ENCODE measurements at places on chromosomes 4 and X. TPM values are rescaled to one million over a fixed set of nuclear protein-coding genes. Genes with fewer than 3 reads are reported as not detected.

ARSD gene
- total RNA-seq: 38.7 TPM

EXOC1 gene
- total RNA-seq: 29.0 TPM

PRRG3 gene
- total RNA-seq: 0.43 TPM

MAGEA6 gene
- total RNA-seq: not detected

DNA sequence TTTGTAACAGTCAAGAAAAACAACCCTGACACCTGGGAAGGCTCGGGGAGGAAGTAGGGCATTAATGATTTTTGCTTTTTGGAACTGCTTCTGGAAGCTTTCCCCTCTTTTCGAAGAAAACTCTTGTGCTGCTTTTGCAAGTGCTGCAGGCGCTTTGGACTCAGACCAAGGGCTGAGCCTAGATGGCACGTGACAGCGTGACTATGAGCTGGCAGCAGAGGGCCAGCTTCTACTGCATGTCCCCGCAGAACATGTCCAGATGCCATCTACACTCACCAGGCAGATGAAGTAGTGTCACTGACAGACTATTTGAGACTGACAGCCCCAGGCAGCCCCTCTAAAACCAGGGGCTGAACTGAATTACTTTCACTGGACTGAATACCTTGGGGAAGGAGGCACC lies 6.2 kb downstream of the NR0B1 start:
- no peaks in the 10 kb centered on the region for H3K36me3 ChIP-seq
- H3K4me3 ChIP-seq: no peak overlapping the region
- H3K27me3 ChIP-seq: peaks cover 17% of the 10 kb centered on the region
- no peak overlapping the region for H3K27ac ChIP-seq

- H3K4me1 ChIP-seq: no peaks in the 10 kb centered on the region
- no peak for DNase-seq
- no peak overlapping the region for H3K4me3 ChIP-seq
These were observed 13.1 kb upstream of the SULT1B1 start for GRCh38 chr4:69773484-69773883.

DNA sequence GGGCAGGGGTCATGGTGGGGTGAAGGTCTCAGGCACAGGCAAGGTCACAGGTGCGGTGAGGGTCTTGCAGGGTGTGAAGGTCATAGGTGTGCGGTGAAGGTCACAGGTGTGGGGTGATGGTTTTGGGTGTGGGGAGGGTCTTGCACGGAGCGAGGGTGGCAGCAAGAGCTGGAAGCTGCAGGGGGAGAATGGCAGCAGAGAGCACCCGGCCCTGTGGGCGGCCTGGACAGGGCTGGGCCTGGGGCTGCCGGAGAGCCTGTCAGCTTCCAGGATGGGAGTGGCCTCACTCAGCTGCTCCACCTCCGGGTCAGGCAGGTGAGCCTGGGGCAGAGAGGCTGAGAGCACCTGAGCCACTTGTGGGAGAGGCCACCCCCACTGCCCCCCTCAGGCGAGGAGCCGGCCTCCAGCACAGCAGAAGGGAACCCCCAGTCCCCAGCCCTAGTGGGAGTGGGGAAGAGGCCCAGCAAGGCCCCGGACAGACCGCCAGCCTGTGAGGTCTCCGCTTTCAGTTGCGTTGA lies 1.5 kb downstream of the MSANTD1 start:
- H3K4me1 ChIP-seq: no peaks in the 10 kb centered on the region
- H3K4me3 ChIP-seq: no peak overlapping the region
- DNase-seq: no peak
- no peak overlapping the region for H3K27ac ChIP-seq
- no peaks in the 10 kb centered on the region for H3K36me3 ChIP-seq

FRAS1 gene
- 33.1 TPM for total RNA-seq

- H3K36me3 ChIP-seq: no peaks in the 10 kb centered on the region
- no peaks in the 10 kb centered on the region for H3K27me3 ChIP-seq
- no peak overlapping the region for H3K4me3 ChIP-seq
These were observed 23.3 kb upstream of the TMEM255A start for GRCh38 chrX:120334603-120335002.

DNA sequence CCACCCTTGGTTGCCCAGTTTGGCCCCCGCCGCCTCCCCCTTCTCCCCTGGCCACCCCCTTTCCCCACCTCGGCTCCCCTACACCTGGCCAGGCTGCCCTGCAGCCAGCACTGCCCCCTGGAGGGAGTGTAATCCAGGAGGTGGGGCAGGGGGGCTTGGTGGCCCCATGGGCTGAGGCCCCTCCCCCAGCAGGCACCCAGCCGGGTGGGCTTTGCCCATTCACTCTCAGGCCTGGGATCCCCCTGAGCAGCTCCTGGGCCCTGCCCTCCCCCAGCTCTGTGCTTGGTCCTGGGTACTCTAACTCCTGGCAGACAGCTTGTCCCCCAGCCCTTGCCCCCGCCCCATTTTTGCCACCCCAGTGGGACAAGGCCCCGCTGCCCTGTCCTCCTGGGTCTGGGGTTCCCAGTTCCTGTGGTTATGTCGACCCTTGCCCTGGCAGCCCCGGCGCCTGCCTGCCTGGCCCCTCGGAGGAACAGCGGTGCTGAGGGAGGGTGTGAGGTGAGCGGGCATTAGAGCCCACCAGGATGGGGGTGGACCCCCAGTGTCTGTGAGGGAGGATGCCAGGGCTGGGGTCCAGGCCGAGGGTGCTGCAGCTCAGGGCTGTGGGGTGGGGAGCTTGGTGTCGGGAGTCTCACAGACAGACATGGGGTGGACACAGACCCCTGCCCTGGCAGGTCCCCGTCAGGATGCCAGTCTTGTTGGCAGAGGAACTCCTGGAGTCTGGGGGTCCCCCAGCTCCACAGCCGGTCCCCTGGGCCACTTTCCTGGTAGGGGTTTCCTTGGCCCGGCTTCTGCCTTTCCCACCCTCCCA lies 10.2 kb downstream of the NAT8L start:
- no peak overlapping the region for H3K4me3 ChIP-seq
- no peaks in the 10 kb centered on the region for H3K36me3 ChIP-seq
- no peak overlapping the region for H3K27ac ChIP-seq
- no peaks in the 10 kb centered on the region for H3K27me3 ChIP-seq
- no peak for DNase-seq

DNA sequence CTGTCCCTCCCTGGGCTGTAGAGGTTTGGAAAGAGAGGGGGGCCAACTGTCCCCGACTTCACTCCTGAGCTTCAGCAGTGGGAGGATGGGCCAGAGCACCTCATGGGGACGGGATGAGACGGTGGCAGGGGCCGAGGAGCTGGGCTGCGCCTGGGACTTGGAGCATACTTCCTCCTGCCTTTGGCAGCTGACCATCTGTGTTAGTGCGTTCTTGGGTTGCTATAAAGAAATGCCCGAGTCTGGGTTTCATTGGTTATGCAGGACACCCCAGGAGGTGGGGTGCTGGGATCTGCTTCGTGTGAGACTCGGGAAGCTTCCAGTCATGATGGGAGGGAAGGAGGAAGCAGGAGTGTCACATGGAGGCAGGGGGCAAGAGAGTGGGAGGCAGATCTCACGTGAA lies 7.4 kb downstream of the PSAPL1 start:
- peak overlapping the region; percentile 61 for H3K27ac ChIP-seq
- DNase-seq: peak; percentile 62
- H3K27me3 ChIP-seq: no peaks in the 10 kb centered on the region
- H3K4me1 ChIP-seq: peaks cover 20% of the 10 kb centered on the region
- H3K36me3 ChIP-seq: no peaks in the 10 kb centered on the region
- H3K4me3 ChIP-seq: no peak overlapping the region

SPATA4 gene
- total RNA-seq: 0.33 TPM

DNA sequence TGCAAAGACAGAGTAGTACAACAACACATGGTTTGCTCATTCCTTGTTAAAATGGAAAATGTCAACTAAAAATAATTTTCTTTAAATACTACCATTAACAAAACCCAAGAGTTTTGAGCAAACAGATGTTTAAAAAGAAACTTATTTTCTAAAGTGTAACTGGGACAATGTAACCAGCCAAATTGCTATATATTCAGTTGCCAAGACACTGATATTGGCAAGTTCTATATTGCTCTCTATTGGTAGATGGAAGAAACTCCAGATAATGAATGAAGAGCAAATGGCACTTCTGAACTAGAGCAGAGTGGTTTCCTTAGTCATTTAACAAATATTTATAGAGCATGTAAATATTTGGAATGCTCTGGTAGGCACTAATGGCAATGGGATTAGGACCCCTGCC lies 966.2 kb downstream of the RPA4 start:
- DNase-seq: no peak
- no peak overlapping the region for H3K27ac ChIP-seq
- peaks cover 3% of the 10 kb centered on the region for H3K36me3 ChIP-seq
- H3K4me3 ChIP-seq: no peak overlapping the region

NRK gene
- total RNA-seq: 136 TPM

UBQLN2 gene
- total RNA-seq: 41.4 TPM

DNA sequence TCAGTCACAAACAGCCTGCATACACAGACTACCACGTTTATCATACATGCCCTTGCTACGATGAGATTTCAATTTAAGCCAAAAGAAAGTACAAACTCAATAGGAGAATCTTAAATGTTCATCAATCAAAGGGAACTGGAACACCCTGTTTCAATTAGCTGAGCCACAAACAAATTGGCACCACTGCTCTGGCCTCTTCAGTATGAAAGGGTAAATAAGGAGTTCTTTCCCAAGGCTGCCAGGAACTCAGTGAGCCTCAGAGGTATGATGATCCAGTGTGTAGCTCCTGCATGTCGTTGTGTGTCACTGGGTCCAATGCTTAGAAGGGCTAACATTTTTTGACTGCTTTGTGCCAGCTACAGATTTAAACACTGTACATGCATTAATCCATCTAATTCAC lies 5.4 kb downstream of the RNF150 start:
- peaks cover 8% of the 10 kb centered on the region for H3K36me3 ChIP-seq
- H3K4me1 ChIP-seq: peaks cover 34% of the 10 kb centered on the region
- no peak overlapping the region for H3K4me3 ChIP-seq
- peaks cover 28% of the 10 kb centered on the region for H3K27me3 ChIP-seq
- no peak for DNase-seq

GRCh38 chr4:156559346-156559745 lies 412.3 kb downstream of the PDGFC start:
- no peaks in the 10 kb centered on the region for H3K36me3 ChIP-seq
- no peaks in the 10 kb centered on the region for H3K27me3 ChIP-seq
- no peak overlapping the region for H3K27ac ChIP-seq
- H3K4me3 ChIP-seq: no peak overlapping the region
- no peak for DNase-seq

GRCh38 chrX:118538386-118538785 lies 42.8 kb downstream of the DOCK11 start:
- H3K36me3 ChIP-seq: no peaks in the 10 kb centered on the region
- H3K4me3 ChIP-seq: no peak overlapping the region
- no peaks in the 10 kb centered on the region for H3K27me3 ChIP-seq
- DNase-seq: no peak

GRCh38 chr4:132026166-132026565 lies 1122.9 kb upstream of the PCDH10 start:
- no peak overlapping the region for H3K4me3 ChIP-seq
- H3K27me3 ChIP-seq: no peaks in the 10 kb centered on the region
- no peaks in the 10 kb centered on the region for H3K4me1 ChIP-seq
- H3K27ac ChIP-seq: no peak overlapping the region
- no peak for DNase-seq

DNA sequence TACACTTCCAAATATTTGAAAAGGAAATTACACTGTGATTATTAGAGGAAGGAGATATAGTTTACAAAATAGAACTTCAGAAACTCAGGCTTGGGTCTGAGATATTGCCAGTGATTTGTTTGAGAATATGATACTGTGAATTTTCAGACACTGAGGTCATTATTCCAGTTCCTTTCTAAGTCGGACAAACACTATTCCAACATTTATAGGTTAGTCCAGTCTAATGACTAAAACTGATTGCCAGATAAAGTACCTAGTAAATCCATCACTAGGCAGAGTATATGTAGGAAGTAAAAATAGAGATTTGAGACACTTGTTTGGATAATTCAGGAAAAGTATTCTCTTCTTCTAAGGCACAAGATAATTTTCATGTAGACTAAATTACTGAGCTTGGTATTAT lies 13.2 kb downstream of the MTTP start:
- no peak overlapping the region for H3K27ac ChIP-seq
- H3K4me1 ChIP-seq: no peaks in the 10 kb centered on the region
- H3K36me3 ChIP-seq: no peaks in the 10 kb centered on the region

GRCh38 chr4:70996018-70996360 lies 2.5 kb downstream of the DCK start:
- H3K4me3 ChIP-seq: peak overlapping the region; percentile 64
- H3K27me3 ChIP-seq: no peaks in the 10 kb centered on the region
- peaks cover 36% of the 10 kb centered on the region for H3K36me3 ChIP-seq
- DNase-seq: no peak

DNA sequence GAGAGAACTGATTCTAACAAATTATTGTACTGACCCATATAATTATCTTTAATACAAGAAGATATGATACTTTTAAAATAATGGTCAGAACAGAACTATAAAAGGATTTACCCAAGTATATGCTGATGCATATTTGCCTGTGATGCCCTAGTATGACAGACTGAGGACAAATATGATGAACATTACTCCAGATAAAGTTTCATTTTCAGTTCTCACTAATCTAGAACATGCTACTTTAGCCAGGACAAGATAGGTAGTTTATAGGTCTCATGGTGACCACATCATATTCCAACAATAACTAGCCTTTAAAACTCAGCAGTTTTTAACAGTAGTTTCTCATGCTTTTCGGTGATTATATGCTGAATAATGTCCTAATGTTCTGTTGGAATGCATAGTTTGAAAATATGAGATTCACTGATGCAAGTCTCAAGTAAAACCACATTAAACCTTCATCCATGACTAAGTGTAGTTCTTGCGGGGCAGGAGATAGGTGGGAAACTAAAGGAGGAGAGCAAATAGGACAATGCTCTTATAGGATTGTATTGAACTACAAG lies 295.2 kb upstream of the AGA start:
- H3K36me3 ChIP-seq: no peaks in the 10 kb centered on the region
- H3K4me3 ChIP-seq: no peak overlapping the region
- H3K4me1 ChIP-seq: no peaks in the 10 kb centered on the region
- H3K27me3 ChIP-seq: no peaks in the 10 kb centered on the region
- H3K27ac ChIP-seq: no peak overlapping the region
- no peak for DNase-seq

- H3K27ac ChIP-seq: no peak overlapping the region
- DNase-seq: no peak
- no peaks in the 10 kb centered on the region for H3K36me3 ChIP-seq
- no peak overlapping the region for H3K4me3 ChIP-seq
- peaks cover 9% of the 10 kb centered on the region for H3K4me1 ChIP-seq
These were observed 20.8 kb upstream of the SEC24B start for GRCh38 chr4:109412776-109413175.

GRCh38 chrX:2498781-2499302 lies 1.9 kb downstream of the DHRSX start:
- H3K36me3 ChIP-seq: peaks cover 4% of the 10 kb centered on the region
- peak overlapping the region; percentile 79 for H3K4me3 ChIP-seq
- DNase-seq: no peak
- no peaks in the 10 kb centered on the region for H3K27me3 ChIP-seq
- H3K27ac ChIP-seq: peak overlapping the region; percentile 79

GAGE12C gene
- not detected for total RNA-seq

- H3K4me3 ChIP-seq: no peak overlapping the region
- no peaks in the 10 kb centered on the region for H3K36me3 ChIP-seq
- no peaks in the 10 kb centered on the region for H3K27me3 ChIP-seq
- no peak for DNase-seq
- H3K4me1 ChIP-seq: no peaks in the 10 kb centered on the region
- H3K27ac ChIP-seq: no peak overlapping the region
These were observed 295.1 kb downstream of the GBA3 start for GRCh38 chr4:22987870-22988269.

- no peaks in the 10 kb centered on the region for H3K36me3 ChIP-seq
- H3K27ac ChIP-seq: no peak overlapping the region
- H3K4me1 ChIP-seq: no peaks in the 10 kb centered on the region
- no peak for DNase-seq
- no peak overlapping the region for H3K4me3 ChIP-seq
These were observed 20.4 kb upstream of the SEPSECS start for GRCh38 chr4:25180524-25181131.
